NCI-H1105 treated with DMSO at 0.1 percent for 48 hours (cell line): ENCODE measurements at places on chromosomes 6 and 20.
A peak's percentile ranks its signal among the peaks of the same experiment; 100 is the strongest.

DNA sequence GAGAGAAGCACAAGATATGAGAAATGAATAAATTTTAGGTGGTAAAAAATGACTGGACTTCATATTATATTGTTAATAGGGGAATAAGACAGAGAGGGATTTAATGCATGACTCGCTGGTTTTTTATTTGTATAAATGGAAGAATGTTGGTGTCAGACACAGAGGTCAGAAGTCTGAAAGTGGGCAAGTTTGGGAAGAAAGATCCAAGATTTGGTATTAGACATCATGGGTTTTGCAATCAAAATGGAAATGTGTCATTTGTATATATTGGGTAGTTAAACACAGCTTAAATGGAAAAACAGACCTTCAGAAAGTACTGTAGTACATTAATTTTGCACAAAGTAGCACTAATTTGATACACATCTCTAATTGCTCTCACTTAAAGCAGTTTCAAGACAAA is 96.2 kb downstream of the EYA4 start:
- DNase-seq, result no peak

DNA sequence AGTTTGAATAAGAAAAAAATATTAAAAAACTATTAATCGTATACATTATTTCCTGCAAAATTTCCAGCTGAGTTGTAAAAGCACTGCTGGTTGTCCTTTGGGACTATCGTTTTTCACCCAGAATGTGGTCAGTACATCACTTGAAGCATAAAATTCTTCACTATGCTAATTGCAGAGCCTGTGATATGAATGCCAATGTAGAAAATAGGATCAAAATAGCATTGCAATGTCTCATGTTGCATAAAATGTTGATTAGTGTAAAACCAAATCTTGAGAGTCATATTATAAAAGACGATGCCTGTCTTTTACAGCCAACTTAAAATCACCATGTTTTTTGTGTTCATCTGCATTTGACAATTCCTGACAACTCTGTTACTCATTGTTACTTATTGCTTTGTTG is 207.7 kb downstream of the MMUT start:
- DNase-seq, result no peak

- no peak for DNase-seq
These were observed 5.9 kb upstream of the DEK start for GRCh38 chr6:18270216-18270615.

DNA sequence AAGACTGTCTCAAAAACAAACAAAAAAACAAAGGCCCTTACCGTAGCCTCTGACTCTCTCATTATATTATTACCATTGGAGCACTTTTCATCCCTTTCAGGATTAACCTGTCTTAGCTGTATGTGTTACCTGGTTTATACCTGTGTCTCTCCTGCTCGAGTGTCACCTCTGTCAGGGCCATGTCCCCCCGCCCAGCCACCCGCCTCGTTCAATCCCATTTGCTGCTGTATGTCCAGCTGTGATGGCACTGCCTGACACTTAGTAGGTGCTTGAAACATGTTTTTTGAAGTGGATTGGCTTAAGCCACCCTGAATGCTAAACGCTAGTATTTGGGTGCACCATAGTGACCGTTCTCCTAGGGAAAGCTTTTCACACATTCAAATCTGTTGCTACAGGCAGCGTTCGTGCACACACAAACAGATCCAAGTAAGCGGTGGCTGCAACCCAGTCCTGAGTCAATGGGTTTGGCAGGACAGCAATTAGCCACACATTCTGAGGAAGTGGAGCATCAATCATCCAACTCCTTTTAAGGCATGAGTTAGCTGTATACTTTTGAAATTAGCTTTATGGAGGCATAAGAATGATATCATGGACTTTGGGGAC is 98.9 kb upstream of the ZNF217 start:
- no peak for DNase-seq

- no peak for DNase-seq
These were observed 16.1 kb upstream of the HFE start for GRCh38 chr6:26071135-26071534.

DNA sequence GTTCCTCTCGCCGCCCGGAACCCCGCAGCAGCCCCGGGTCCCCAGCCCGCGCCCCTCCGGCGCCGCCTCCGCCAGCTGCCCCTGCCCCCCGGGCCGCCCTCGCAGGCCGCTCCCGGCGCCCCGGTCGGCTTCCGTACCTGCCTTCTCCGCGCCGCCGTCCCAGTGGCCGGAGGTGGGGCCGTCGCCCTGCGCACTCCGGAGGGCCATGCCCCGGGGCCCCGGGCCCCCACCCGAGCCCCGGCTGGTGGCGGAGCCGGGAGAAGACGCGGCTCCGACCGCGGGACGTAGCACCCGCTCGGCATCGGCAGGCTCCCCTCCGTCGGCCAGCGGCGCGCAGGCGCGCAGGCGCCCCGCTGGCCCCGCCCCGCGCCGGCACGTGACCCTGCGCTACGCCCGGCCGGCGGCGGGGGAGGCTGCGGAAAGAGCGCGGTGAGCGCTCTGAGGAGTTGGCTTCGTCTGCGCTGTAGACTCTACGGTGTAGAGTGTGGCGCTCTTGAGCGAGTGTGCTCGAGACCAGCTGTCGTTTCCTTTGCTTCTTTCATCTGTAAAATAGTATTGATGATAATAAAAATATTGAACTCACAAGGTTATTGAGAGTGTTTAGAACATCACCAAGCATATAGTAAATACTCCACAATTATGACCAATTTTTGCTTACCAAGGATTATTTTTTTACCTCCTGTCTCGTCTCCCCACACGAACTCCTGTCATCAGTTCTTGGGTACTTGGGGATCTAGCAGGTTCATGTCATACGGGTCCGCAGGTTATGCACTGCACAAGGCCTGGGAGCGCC is at the start of gene TBC1D20:
TSS of gene TBC1D20 (minus strand) at position 335 of the 793 bp plus-strand sequence. CDS start at position 207, 128 bp downstream.
- DNase-seq, result peak; percentile 83

- peak; percentile 89 for DNase-seq
These were observed 20.6 kb upstream of the NKX2-2 start for GRCh38 chr20:21534453-21534852.

DNA sequence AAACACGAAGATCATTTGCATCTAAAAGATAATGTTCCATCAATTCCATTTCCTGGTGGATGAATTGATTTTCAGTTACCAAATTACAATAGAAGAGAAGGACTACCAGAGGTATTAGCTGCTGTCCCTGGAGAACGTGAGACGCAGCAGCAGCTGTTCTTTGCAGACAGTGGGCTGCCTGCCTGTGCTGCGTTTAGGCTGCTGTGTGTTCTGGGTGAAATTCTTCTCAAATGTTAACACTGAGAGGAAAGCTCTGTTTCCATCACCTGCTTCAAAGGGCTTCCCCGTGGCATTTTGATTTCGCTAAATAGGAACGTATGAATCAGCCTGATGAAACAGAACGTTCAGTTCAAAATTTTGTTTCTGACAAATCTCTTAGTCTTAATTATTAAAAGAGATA is 362.2 kb downstream of the C6orf118 start:
- DNase-seq, result no peak

- DNase-seq, result no peak
These were observed 115.6 kb upstream of the ADGRF1 start for GRCh38 chr6:47157653-47158219.

- DNase-seq, result peak; percentile 86
These were observed 79.0 kb upstream of the SPACA1 start for GRCh38 chr6:87968435-87969278.

DNA sequence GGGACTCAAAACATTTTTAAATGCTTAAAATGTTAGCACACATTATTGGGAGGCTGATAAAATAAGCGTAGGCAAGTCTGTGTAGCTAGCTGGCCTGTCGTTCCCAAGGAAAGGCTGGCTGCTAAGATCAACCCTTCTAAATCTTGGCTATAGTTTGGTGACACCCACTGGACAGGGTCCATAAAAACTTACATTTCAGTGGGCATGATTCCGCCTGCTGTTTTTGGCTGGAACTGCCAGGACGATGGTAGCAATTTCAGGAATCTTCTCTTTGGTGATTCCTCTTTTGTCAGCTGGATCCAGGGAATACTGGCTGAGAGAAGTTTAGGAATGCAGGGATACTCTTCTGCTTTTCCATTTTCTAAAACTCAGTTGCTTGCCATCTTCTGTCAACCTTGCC is 162.2 kb downstream of the NKAIN2 start:
- peak; percentile 87 for DNase-seq

- no peak for DNase-seq
These were observed 35.7 kb upstream of the POPDC3 start for GRCh38 chr6:105215506-105215905.

- no peak for DNase-seq
These were observed 37.8 kb downstream of the SLX4IP start for GRCh38 chr20:10472871-10473270.

DNA sequence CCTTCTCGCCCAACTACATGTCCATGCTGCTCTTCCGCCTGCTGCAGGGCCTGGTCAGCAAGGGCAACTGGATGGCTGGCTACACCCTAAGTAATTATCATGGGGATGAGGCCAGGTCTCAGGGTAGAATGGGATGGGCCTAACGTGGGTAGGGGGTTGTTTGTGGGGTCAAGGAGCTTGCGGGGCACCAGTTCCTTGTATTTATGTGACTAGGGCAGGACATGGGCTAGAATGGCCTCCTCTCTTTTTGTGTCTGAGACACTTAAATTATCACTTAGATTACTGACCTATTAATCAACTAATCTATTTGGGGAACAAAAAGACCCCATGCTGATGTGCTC is 10.7 kb downstream of the SLC22A1 start:
- no peak for DNase-seq

DNA sequence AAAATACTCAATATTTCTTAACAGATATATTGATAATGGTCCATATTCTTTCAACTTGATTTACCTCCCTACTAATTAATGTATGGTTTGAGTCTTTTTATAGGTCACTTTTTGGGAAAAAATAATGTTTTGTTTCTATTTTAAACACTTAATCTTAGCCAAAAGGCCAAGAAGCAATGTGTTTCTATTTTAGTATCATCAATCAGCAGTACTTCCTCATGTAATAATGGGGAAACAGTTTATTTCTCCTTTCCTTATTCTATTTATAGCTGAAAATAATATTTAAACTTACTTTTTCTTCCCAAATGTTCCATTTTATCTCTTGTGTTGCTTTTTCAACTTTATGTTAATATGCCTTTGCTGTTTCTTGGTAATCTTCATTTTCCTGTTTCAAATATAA is 295.1 kb downstream of the ALDH8A1 start:
- DNase-seq, result no peak

- DNase-seq, result no peak
These were observed 50.5 kb downstream of the MDGA1 start for GRCh38 chr6:37646986-37647764.

GRCh38 chr6:40394381-40394780 is 192.8 kb downstream of the LRFN2 start:
- DNase-seq, result no peak

- DNase-seq, result no peak
These were observed 169.0 kb downstream of the FUT9 start for GRCh38 chr6:96184798-96185197.

DNA sequence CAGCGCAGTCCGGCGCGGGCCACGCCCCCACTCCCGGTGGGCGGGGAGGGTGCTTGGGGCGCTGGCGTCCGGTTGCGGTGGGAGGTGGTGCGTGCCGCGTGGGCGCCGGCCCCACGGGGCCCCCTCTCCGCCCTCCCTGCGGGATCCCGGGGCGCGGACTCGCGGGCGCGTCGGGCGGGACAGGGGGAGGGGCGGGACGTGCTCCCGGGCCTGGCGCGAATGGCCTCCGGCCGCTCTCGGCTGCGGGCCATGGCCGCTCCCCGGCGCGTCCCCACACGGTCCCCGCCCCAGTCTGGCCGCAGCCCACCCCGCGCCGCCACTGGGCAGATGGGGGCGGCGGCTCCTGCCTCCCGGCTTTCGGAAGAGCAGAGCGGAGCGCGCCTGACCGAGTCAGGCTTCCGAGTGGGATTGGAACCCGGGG is 771 bp upstream of the PPP1R3G start:
- no peak for DNase-seq

- DNase-seq, result no peak
These were observed 193.1 kb downstream of the NRN1 start for GRCh38 chr6:5813625-5814027.

GRCh38 chr20:25058847-25059810 is 1.2 kb upstream of the ACSS1 start:
- DNase-seq, result no peak

DNA sequence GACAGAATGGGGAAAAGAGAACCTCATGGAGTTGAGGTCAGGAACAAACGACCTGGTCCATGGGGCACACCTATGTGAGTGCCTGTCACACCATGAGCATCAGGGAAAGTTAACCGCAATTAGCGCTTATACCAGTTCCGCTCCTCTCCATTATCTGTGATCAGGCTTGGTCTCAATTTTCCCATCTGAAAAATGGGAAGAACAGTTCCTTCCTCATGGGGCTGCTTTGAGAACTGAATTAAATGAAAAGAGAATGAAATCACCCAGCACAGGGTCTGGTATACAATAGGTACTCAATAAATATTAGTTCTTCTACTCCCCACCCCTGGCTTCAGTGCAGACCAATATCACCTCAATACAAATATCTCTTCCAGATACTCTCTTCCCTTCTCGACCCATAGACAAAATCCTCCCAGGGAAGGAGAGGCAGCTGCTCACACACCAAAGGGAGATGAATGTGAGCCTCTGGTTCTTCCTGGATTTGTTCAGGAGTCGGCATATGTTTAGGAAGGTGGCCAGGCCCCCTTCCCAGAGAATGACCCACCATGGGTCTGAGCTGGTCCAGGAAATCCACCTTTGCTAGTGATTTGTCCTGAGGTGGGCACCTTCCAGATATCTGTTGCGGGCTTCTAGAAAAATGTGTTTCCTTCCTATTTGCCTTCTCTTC is 2.4 kb upstream of the PTGIS start:
- no peak for DNase-seq

GRCh38 chr6:2097464-2097863 is 147.9 kb downstream of the GMDS start:
- no peak for DNase-seq

DNA sequence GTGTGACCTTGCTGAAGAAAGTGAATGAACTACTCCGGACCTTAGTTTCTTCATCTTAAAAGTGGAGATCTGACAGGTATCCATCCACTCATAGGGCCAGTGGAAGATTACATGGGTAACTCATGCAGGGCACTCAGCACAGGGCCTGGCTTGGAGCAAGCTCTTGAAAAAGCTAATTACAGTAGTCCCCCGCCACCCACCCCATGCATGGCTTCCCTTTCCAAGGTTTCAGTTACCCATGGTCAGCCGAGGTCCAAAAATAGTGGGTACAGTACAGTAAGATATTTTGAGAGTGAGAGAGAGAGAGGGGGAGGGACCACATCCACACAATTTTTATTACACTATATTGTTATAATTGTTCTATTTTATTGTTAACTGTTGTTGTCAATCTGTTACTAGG is 7.1 kb upstream of the PMEPA1 start:
- DNase-seq, result no peak

- no peak for DNase-seq
These were observed 103.5 kb downstream of the GJA10 start for GRCh38 chr6:89997456-89998445.

- no peak for DNase-seq
These were observed 6.4 kb downstream of the PREX1 start for GRCh38 chr20:48821261-48821920.

- peak; percentile 67 for DNase-seq
These were observed 628 bp upstream of the CHRNA4 start for GRCh38 chr20:63361519-63362435.

DNA sequence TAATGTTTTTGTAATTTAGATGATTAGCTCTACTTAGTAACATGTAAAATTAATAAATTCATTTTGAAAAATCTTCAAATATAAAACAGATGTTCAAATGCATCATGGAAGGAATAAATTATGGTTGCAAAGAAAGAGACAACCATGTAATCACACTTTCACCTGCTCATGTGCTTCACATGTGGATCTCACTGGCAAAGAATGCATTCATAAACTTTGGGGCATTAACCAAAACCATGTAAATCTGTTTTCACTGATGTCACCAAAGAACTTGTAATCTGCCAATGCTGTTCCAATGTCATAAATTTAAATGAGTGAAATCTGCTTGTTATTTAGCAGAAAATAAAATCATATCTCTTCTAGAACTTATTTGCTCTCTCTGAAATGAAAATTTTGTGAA is 142.7 kb downstream of the TENT5A start:
- DNase-seq, result no peak
